Activated CD4-positive, alpha-beta T cell treated with anti-CD3 and anti-CD28 coated beads, Interleukin-2, amount 10 ng/mL, durations not matched to agents 24 days and 14 days (primary cell): ENCODE measurements at places on chromosomes 6 and 20. TPM values are rescaled to one million over a fixed set of nuclear protein-coding genes. Genes with fewer than 3 reads are reported as not detected.

Gene ADGRG6
- total RNA-seq = not detected in 2 replicates

Gene CTCFL
- total RNA-seq = not detected in 2 replicates

Gene C20orf204
- total RNA-seq = 5.5 and 6.8 TPM in 2 replicates

Gene CCN6
- 0.26 and 0.72 TPM in 2 replicates for total RNA-seq

Gene STMND1
- total RNA-seq = not detected in 2 replicates

Gene GPR6
- total RNA-seq = not detected in 2 replicates

Gene DIDO1
- total RNA-seq = 58.5 and 61.2 TPM in 2 replicates

Gene CBLN4
- total RNA-seq = not detected in 2 replicates

Gene DNAJC5
- total RNA-seq = 42.3 and 43.1 TPM in 2 replicates

Gene CTSA
- 48.7 and 50.8 TPM in 2 replicates for total RNA-seq

Gene REM1
- not detected in 2 replicates for total RNA-seq

Gene KCNQ2
- total RNA-seq = 0.26 TPM in 1 of 2 replicates, not detected in the other

Gene SPDEF
- not detected in 2 replicates for total RNA-seq

Gene OOEP
- 0.47 TPM in 2 replicates for total RNA-seq

Gene CD109
- total RNA-seq = 23.6 and 24.2 TPM in 2 replicates

Gene SLC13A3
- total RNA-seq = not detected in 2 replicates

Gene PRKN
- total RNA-seq = not detected in 2 replicates

Gene SAMD5
- 0.05 and 0.07 TPM in 2 replicates for total RNA-seq

Gene CRISP2
- total RNA-seq = not detected in 2 replicates

Gene OPRL1
- total RNA-seq = 0.23 and 0.28 TPM in 2 replicates

Gene SYNCRIP
- total RNA-seq = 228 and 232 TPM in 2 replicates

Gene COL19A1
- not detected in 2 replicates for total RNA-seq

Gene GHRH
- total RNA-seq = not detected in 2 replicates

Gene ARMH2
- 0.30 and 0.31 TPM in 2 replicates for total RNA-seq

Gene NKAIN2
- total RNA-seq = not detected in 2 replicates

Gene OVOL2
- total RNA-seq = not detected in 2 replicates

Gene SLC17A2
- 0.14 TPM in 1 of 2 replicates, not detected in the other for total RNA-seq

Gene XKR7
- not detected in 2 replicates for total RNA-seq

Gene CST8
- not detected in 2 replicates for total RNA-seq

Gene ENPP4
- 5.3 and 6.0 TPM in 2 replicates for total RNA-seq

Gene DTD1
- 49.2 and 49.9 TPM in 2 replicates for total RNA-seq

Gene F13A1
- total RNA-seq = not detected in 2 replicates

Gene TBXT
- total RNA-seq = not detected in 2 replicates

Gene TFAP2D
- total RNA-seq = not detected in 2 replicates

Gene SIRPB1
- 0.82 and 2.8 TPM in 2 replicates for total RNA-seq

Gene KCNG1
- total RNA-seq = 9.8 and 12.3 TPM in 2 replicates

Gene TPMT
- total RNA-seq = 0.72 and 0.92 TPM in 2 replicates

Gene ASCC3
- total RNA-seq = 65.6 and 68.9 TPM in 2 replicates

Gene HLA-DPA1
- 38.5 and 42.6 TPM in 2 replicates for total RNA-seq

Gene TENT5A
- total RNA-seq = 0.30 and 0.90 TPM in 2 replicates

Gene COL11A2
- 0.47 and 0.56 TPM in 2 replicates for total RNA-seq

Gene NOX3
- total RNA-seq = not detected in 2 replicates

Gene SIRPD
- total RNA-seq = not detected in 2 replicates

Gene ZNF165
- total RNA-seq = 0.26 and 0.47 TPM in 2 replicates

Gene RPN2
- 208 and 213 TPM in 2 replicates for total RNA-seq

Gene SHLD1
- total RNA-seq = 8.6 and 10.7 TPM in 2 replicates

Gene TSBP1
- total RNA-seq = not detected in 2 replicates

Gene SAMHD1
- total RNA-seq = 51.6 TPM in 2 replicates

Gene DDAH2
- 4.8 and 5.6 TPM in 2 replicates for total RNA-seq

Gene TINAG
- not detected in 2 replicates for total RNA-seq

Gene LKAAEAR1
- total RNA-seq = 0.23 TPM in 1 of 2 replicates, not detected in the other

Gene DEF6
- total RNA-seq = 103 and 113 TPM in 2 replicates

Gene DPPA5
- total RNA-seq = not detected in 2 replicates

Gene MAS1
- not detected in 2 replicates for total RNA-seq

Gene KHDC1L
- total RNA-seq = not detected in 2 replicates

Gene BTN1A1
- total RNA-seq = 0.07 TPM in 1 of 2 replicates, not detected in the other
